KBM-7 (cell line): ENCODE measurements at places on chromosomes 1 and 21.

DNA sequence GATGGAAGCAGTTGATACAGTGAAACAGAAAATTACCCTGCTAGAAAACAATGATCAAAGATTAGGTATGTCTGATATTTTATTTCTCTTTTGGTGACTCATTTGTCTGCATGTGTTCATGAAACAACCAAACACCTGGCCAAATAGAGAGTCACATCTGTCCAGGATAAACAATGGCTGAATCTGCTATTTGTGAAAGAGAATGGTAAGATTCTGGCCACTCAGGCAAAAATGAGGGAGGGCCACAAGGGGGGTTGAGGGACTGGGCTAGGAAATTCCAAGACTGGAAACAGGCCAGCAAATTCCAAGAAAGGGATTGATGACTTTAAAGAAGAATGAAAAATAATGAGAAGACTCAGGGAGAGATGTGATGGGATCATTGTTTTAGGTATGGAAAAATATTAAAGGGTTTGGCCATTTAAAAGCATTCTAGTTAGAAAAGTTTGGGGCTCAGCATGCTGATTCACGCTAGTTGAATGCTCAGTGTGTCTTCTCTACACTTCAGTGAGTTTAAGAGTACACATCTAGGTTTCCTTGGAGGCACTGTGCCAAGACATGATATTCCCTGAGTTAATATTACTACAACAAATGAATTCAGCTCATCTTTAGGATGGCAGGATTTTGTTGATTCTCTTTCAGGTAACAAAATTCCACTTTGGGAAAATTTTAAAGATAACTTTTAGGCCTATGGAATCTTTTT lies 44.9 kb downstream of the TRAF5 start:
- no peak for DNase-seq

DNA sequence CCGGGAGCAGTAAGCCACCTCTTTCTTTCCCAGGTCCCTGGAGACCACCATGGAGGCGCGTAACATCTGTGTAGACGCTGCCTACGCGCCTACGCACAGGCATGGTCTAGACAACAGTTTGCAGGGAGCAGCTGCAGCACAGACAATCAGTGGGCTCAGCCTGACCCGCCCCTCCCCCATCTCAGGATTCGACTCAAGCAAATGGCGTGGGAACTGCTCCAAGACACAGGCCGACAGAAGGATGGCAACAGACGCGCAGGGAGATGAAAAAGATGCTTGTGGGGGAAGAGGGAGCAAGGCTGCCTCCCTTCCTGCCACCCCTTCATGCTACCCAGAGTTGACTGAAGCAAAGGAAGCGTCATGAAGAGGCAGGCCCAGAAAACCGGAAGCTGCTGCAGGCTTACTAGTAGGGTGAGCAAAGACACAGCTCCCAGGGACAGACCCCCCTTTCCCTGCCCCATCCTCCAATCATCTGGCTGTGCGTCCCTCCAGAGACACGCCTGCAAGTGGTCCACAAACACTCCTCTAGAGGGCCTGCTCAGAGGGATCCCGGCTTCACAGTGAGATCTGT lies 19.5 kb downstream of the STK40 start:
- peak; percentile 73 for DNase-seq

DNA sequence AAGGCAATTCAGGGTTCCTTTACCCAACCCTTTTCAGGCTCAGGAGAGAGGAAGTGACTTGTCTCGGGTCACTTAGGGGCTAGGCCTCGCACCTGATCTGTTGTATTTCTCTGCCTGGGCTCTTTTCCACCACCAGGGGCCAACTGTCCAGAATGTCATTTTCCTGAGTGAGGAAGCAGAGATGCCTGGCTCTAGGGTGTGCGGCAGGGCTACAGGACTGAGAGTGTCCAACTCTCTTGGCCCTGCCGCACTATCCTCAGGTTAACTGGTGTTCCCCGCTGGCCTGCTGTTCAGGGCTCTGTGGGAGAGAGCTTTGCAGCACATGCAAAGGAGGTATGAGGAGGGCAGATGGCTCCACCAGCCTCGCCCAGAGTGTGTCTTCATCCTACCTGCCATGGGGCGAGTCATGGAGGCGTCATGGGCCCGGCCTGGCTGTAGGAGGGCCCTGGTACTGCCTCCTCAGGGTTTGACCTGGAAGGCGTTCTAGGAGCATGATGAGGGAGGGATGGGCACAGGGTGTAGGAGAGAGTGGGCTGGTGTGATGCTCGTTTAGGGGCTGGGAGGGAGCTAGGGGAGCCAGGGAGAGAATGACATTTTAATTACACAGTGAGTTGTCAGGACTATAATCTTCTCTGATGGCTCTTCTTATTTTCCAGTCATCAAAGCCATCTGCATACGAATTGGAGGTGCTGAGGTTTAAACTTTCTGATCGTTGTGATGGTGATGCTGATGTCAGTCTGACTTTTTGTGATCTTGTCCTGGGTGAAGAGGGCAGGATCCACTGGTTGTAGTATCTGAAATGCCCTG lies 128.3 kb downstream of the NOS1AP start:
- no peak for DNase-seq

DNA sequence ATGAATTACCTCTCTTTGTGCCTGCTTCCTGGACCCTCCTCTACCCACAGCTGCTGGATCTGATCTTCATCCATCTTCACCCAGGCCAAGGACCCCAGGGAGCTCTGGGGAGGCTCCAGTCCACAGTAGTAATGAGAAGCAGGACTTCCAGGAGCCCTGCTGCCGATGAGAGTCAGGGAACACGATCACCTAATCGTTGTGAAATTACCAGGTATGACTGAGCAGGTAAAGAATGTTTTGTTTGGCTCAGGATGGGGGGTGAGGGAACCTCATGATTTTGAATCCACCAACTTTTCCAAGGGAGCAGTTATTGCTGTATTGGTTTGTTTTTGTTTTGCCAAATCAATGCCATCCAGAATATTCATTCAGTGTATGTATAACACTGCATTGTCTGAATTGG lies 454.0 kb downstream of the PLPP3 start:
- no peak for DNase-seq

GRCh38 chr1:41175546-41175945 lies 66.6 kb downstream of the SCMH1 start:
- no peak for DNase-seq

GRCh38 chr1:234656944-234657654 lies 47.1 kb upstream of the IRF2BP2 start:
- peak; percentile 80 for DNase-seq

GRCh38 chr1:215665215-215665614 lies 98.1 kb downstream of the KCTD3 start:
- DNase-seq = no peak

GRCh38 chr1:181101581-181102226 lies 13.2 kb downstream of the IER5 start:
- peak; percentile 44 for DNase-seq

- no peak for DNase-seq
These were observed 37.7 kb downstream of the RRP1 start for GRCh38 chr21:43827015-43827611.

DNA sequence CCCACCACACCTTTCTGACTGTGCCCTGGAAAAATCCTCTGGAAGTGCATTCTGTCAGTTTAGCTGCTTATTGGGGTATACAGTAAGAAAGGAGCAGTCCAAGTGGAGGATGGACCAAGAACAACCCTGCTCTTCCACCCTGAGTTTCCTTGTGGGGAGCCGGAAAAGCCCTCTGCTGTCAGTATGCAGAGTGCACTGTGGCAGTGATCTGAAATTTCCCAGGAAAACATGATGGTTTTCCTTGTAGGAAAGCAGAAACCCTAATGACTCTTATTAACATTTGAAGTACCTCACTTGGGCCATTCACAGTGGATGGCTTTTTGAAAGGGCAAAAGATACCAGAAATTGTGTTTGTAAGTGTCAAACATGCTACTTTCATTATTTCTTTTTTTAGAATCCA lies 20.5 kb downstream of the ELAVL4 start:
- DNase-seq = no peak

- DNase-seq = no peak
These were observed 794.2 kb upstream of the ADGRL2 start for GRCh38 chr1:81006502-81006901.

- DNase-seq = no peak
These were observed 177.3 kb upstream of the GORAB start for GRCh38 chr1:170354690-170355089.

- DNase-seq = no peak
These were observed 1.1 kb downstream of the IGFN1 start for GRCh38 chr1:201191653-201192260.

GRCh38 chr1:170020859-170021258 lies 53.6 kb downstream of the KIFAP3 start:
- no peak for DNase-seq

GRCh38 chr1:41695118-41695745 lies 210.7 kb upstream of the EDN2 start:
- peak; percentile 60 for DNase-seq

- no peak for DNase-seq
These were observed 278.8 kb downstream of the AJAP1 start for GRCh38 chr1:4933232-4933631.

DNA sequence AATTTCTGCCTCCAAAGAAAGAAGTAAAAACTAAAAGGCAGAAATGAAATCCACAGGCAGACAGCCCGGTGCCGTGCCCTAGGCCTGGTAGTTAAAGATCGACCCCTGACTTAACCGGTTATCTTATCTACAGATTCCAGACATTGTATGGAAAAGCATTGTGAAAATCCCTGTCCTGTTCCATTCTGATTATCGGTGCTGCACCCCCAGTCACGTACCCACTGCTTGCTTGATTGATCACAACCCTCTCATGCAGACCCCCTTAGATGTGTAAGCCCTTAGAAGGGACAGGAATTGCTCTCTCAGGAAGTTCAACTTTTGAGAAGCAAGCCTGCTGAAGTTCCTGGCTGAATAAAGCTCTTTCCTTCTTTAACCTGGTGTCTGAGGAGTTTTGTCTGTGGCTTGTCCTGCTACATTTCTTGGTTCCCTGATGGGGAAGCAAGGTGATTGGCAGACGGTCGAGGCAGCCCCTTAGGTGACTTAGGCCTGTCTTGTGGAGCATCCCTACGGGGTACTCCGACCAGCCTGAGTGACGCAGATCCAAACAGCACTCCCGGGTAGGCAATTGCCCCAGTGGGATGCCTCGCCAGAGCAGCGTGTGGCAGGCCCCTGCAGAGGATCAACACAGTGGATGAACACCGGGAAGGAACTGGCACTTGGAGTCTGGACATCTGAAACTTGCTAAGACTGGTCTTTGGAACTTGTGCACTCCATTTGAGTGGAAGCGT lies 111.2 kb upstream of the PPM1J start:
- no peak for DNase-seq

DNA sequence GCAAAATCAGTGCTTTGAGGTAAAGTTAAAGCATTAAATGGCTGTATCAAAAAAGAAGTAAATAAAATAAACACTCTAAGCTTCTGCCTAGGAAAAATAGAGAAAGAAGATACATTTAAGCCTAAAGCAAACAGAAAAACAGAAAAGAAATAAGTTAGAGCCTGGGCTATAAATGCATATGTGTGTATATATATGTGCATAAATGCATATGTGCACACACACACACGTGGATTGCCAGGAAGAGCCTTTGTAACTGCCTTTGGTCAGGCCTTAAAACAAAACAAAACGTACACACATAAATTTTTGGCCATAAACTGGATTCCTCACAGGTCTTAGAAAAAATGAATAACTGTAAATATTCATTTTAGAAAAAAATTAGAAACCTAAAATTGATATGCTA lies 925.8 kb downstream of the MRPL39 start:
- DNase-seq = no peak

DNA sequence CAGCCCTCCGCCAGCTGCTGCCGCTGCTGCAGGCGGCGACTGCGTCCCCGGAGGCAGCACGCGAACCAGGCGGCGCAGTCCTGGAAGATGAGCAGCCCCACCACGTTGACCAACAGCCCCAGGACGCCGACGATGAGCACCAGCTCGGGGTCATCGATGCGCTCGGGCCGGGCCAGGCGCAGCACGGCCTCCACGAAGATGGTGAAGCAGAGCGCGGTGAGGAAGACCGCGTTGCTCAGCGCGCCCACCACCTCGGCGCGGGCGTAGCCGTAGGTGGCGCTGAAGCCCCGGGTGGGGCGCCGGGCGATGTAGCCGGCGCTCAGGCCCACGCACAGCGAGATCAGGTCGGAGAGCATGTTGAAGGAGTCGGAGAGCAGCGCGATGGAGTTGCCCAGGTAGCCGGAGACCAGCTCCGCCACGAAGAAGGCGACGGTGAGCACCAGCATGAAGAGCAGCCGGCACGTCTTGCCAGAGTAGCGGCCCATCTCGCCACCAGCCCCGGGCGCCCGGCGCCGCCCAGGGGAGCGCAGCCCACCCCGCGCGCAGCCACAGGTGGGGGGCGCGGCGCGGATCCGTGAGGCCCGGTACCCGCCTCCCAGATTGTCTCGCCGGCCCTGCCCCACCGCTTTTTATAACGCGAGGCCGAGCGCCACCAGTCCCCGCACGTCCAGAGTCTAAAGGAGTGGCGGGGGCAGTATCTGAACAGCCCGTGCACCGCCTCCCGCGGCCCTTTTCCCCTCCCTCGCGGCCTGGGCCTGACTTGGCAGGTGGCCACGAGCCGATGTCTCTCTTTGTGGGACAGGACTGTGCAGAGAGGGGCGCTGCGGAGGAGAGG lies at the start of gene SLC30A10:
Gene SLC30A10 (minus strand): TSS at position 602 of the 835 bp plus-strand sequence. CDS start 117 bp downstream, at position 485.
- peak; percentile 16 for DNase-seq

DNA sequence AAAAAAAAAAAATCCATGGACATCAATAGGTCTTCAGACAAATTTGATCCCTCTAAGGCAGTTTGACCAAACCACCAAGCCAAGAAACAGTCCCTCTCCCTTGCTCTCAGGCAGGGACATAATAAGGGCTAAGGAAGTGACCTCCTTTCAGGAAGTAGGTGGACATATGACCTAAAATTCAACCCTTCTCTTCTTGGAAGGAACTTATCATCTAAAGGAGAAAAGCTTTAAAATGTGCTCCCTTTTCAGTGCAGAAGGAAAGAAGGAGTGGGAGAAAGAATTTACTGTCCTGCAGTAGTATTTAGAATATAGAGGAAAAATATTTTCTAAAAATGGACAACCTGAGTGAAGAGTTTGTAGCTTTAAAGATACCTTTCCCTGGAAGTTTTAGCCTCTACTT lies 118.1 kb downstream of the DTL start:
- no peak for DNase-seq

GRCh38 chr1:155003766-155004351 lies 1.3 kb downstream of the ZBTB7B start:
- no peak for DNase-seq

DNA sequence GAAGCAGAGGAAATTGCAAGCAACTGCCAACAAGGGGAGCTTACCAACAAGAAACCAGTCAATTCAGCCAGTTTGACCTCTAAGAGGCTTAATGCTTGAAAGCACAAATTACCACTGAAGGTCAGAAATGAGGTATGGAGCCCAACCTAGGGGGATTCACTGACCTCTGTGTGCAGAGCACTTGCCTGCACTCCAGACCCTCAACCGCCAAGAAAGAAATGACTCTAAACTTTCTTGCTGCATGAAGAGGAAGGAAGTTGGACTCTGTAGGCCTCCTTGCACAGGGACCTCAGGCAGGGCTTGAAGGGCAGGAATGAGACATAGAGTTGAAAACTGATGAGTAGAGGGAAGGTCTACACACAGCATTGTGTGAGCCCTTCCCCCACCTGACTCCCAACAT lies 10.0 kb downstream of the ARMH1 start:
- peak; percentile 74 for DNase-seq

- DNase-seq = no peak
These were observed 3.7 kb downstream of the IGSF3 start for GRCh38 chr1:116663821-116664220.

- no peak for DNase-seq
These were observed 462.7 kb upstream of the CXADR start for GRCh38 chr21:17050156-17050555.
